ENCODE measurements at places on chromosomes 4 and X.

GRCh38 chrX:24333371-24333770 is 19.5 kb upstream of the SUPT20HL2 start:
- DNase-seq: no peak

DNA sequence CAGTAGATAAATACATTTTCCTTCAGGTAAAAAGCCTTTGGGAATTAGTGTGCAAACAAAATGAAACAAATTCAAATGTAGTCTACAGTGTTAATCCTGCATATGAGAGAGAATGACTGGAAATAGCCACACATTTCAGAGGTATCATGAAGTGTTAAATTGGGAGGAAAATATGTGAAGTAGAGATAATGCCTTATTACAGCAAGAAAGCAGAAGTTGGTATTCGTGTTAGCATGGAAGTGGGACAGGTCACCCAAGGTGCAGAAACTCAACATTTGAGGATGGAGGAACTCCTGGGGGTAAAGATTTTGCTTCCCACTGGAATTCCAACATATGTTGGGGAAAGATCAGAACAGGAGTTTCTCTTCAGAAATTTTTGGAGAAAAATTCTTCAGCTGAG is 51.3 kb downstream of the EMCN start:
- no peak for DNase-seq

- DNase-seq: no peak
Observed at GRCh38 chr4:19486400-19486799, 765.3 kb upstream of the SLIT2 start.

DNA sequence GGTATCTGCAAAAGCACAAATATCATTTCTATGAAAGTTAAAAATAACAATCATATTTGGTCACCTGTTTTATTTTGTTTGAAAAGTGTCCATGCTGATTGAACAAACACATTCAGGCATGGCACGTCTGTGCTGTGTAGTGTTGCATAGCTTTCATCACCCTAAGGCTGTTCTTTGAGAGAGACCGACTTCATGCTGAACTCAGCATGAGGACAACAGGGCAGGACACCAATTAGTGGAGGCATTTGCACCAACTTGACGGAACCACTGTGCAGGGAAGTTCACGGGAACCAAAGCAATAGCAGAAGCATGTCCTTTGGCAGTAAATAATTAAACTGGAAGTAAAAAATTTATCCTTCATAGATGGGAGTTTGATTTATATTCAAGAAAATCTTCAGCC is 158.4 kb upstream of the SLC7A11 start:
- DNase-seq: no peak
